Right forelimb (tissue), 1 donor: ENCODE measurements at places on chromosomes 5 and 9.
A peak's percentile ranks its signal among the peaks of the same experiment; 100 is the strongest.

DNA sequence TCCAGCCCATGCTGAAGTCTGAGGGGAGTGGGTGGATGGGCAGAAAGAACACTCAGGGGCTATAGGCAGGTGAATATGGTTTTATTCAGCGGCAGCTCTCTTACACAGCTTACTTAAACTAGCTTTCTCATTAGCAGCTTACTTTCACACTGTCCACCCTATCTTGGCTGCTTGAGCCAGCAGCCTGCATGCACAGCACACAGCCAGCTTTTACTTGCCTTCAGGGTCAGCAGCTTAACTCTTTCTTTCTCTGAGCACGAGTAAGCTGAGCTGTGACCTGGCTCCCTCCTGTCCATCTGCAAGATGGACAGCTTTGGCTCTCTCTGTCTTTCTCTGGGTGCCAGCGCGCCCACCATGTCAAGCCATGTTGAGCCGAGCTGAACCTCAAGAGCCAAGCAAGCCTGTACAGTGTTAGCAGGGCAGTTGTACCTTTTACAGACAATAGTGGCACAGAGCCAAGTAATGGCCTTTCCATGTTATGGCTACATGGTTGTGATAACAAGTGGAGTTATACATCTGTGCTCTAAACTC is 1054.9 kb downstream of the PTPRD start:
- no peak for DNase-seq

GRCh38 chr9:9016597-9016996 is 1217.0 kb upstream of the DMAC1 start:
- no peak for DNase-seq

GRCh38 chr5:132456296-132456986 is 34.1 kb downstream of the IRF1 start:
- DNase-seq = no peak

GRCh38 chr9:38108326-38108725 is 39.3 kb upstream of the SHB start:
- no peak for DNase-seq

GRCh38 chr9:4225291-4226028 is 74.4 kb downstream of the GLIS3 start:
- no peak for DNase-seq

DNA sequence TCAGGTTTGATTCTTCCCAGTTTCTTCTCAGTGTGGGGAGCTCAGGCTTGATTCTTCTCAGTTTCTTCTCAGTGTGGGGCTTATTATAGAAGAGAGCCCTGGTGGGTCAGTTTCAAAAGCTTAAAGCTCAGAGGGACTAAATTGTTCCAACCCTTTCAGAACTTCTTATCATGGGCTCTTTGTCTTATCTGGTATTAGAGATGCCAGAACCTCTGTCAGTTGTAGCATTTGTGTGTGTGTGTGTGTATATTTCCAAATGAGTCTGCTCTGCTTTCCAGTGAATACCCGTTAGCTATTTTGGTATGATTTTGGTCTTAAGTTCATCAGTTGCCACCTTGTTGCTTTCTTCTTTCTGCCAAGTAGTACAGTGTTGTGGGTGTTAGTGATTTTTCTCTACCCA is 21.8 kb downstream of the TMEM38B start:
- no peak for DNase-seq

GRCh38 chr5:87327998-87328397 is 60.3 kb downstream of the RASA1 start:
- no peak for DNase-seq

GRCh38 chr9:124449381-124450151 is 685 bp upstream of the ADGRD2 start:
- no peak for DNase-seq

- DNase-seq = no peak
Observed at GRCh38 chr5:134572811-134573210, 47.3 kb downstream of the JADE2 start.

DNA sequence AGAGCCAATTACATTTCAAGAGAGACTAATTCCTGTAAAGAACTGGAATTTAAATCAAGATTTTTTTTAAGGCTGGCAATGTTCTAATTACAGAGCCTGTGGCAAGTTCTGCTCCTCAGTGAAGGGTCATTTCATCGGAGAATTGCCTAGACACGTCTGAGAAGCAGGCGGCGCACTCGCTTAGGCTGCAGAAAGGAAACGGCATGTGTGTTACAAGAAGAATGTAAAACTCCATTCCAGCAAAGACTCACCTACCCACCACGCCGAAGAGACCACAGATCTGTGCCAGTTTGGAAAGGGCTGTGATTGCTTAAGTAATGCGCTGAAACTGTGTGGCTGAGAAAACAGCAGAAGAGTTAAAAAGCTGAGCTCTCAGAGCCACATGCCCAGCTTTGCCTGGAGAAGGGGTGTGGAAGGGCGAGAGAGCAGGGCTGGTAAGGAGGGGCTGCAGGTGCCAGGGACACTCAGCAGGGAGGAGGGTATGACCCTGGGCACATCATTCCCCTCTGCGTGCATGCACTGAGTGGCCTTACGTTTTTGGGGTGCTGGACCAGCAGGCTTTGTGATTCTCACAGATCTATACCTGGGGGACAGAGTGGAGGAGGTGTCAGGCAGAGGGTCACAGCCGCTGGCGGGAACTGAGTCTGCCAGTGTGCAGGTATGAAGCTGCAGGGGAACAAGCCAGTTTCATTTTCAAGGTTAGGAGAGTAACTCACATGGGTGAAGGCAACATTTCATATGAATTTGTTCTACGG is 17.8 kb upstream of the SLC25A51 start:
- peak; percentile 48 for DNase-seq

DNA sequence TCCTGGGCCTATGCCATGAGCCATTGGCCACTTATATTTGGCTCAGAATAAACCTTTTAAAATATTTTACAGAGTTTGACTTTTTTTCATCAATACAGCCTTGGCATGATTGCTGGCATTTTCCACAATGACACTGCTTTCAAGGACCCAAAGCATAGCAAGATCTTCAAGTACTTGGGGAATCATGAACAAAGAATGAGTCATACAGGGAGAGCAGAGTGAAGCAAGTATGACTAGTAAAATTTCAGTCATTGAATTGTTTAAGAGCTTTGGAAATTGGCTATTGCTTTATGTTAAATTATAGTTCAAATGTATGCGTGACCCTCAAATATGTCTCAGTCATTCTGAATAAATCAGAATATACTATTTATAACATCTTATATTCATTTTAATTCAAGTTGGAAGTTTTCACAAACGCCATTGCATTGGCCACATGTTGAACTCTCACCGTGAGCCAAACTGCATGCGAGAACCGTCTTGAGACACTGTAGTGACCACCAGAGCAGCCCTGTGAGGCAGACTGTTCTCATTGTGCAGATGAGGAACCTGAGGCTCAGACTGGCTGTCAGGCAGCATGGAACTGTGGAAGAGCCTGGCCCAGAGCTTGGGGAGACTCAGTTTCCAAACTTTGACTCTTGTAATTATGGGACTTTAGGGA is 52.9 kb downstream of the GDNF start:
- no peak for DNase-seq

GRCh38 chr5:167352801-167353200 is 938.6 kb upstream of the WWC1 start:
- DNase-seq = no peak

GRCh38 chr5:23433534-23434315 is 73.7 kb upstream of the PRDM9 start:
- DNase-seq = no peak

GRCh38 chr9:33202552-33203201 is 35.5 kb upstream of the B4GALT1 start:
- DNase-seq = peak; percentile 62

DNA sequence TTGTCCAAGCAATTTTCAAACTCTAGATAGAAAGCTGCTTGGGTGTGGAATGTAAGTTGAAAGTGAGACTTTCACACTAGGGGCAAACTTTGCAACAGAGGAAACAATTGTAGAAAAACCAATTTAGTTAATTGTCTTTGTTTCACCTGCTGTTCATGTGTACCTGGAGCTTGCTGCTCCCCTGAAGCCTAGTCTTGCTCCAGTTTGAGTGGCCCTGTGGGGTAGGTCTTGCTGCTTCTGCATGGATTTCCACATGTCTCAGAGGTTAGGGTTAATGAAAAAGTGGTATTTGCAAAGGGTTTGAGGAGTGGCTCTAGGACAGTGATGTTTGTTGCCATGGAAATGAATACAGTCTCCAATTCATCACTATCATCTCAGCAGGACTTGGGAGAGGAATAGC is 182.2 kb downstream of the FSTL4 start:
- DNase-seq = no peak

- no peak for DNase-seq
Observed at GRCh38 chr5:168583742-168584482, 4.7 kb upstream of the PANK3 start.

- DNase-seq = no peak
Observed at GRCh38 chr5:145450286-145450885, 384.8 kb downstream of the PRELID2 start.

- peak; percentile 66 for DNase-seq
Observed at GRCh38 chr9:129415942-129416651, 204.8 kb downstream of the C9orf50 start.

DNA sequence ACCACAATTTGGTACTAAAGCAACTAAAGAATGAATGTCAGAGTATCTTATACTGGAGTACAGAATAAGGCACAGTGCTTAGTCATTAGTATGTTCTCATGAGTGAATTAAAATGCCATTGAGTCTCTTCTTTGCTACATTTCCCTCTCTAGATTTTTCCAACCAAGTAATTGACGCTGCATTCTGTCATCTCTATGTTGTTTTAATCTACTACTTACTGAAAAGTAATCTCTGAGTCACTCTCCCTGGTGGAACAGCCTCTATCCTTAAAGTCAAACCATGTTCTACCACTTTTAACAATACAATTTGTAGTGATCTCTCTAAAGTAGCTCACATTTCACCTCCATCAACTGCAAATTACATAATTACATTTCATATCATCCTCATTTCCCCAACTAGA is 495.1 kb downstream of the CDH18 start:
- DNase-seq = no peak

GRCh38 chr9:34862043-34862442 is 96.0 kb upstream of the PHF24 start:
- DNase-seq = no peak

DNA sequence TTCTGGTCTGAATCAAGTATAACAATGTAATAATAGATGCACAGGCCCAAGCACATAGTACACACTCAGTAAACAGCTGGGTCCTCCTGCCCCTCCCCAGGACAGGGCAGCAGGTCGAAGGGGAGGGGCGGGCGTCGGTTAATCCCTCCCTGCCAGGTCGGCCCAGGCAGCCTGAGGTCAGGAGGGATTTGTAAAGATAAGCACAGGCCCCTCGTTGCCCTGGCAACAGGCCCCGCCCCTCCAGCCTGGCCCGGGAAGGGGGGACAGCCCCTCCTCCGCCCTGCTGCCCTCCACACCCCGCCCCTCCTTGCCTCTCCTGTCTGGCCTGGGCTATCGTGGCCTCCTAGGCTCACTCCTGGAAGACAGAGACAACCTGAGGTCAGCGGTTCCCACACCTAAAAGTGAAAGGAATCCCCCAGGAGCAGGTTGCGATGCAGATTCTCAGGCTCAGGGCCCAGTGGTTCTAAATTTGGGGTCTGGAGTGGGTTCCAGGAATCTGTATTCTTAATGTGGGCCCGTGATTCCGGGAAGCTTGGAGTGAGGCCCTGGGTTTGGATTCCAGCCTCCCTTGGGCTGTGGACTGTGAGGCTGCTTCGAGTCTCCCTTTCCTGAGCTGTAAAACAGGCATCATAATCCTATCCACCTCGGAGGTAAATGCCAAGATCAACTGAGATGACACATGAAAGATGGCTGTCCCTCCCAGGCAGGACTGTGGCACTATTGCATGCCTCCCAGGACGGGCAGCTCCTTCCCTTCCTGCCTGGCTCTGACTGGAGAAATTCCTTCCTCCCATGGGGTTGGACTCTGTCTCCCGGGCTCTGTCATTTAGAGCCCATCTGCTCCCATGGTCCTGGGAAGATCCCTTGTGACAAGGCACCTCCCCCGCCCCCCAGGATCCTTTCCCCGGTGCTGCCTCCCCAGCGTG is 4.4 kb downstream of the CRB2 start:
- no peak for DNase-seq

GRCh38 chr9:86668488-86668887 is 278.8 kb downstream of the GAS1 start:
- DNase-seq = no peak

DNA sequence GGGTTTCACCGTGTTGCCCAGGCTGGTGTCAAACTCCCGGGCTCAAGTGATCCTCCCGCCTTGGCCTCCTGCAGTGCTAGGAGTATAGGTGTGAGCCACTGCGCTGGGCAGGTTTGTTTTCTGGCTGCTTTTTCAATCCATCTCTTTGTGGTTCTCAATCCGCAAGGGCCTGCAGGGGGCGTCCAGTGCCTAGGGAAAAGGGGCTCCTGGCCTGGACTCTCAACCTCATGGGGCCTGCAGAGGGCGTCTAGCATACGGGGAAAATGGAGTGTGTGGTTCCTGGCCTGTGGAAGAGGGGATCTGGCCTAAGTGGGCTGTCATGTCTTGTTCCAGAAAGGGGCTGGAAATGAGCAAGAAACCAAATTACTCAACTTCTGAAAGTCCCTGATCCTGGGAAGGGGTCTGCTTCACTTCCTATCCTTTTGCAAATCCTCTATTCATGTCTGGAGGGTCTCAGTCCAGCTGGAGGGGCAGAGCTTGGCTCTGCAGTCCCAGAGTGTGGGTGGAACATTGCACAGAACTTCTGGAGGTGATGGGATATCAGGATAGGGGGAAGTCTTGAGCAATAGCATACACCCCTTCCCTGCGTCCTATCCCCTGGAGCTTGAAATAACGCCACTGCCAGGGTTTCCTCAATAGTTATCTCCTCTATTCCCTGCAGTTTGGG is 12.7 kb upstream of the CCL27 start:
- DNase-seq = peak; percentile 65

DNA sequence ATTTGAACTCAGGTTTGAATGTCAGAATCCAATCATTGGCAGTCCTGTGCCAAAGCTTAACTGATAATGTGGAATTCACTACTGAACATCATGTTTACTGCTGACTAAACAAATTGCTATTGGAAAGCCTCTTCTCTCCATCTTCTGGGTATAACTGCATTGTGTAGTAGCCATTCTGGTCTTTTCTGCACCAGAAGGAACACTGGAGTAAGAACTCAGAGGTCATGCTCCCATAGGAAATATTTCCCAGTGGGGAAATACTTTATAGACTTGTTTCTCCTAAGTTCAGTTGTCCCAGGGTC is 25.9 kb downstream of the SLC1A3 start:
- no peak for DNase-seq

GRCh38 chr9:114516913-114517312 is 11.6 kb upstream of the WHRN start:
- no peak for DNase-seq

- no peak for DNase-seq
Observed at GRCh38 chr9:94703488-94704140, 22.9 kb upstream of the AOPEP start.

- DNase-seq = peak; percentile 49
Observed at GRCh38 chr5:134649163-134649835, 714 bp downstream of the SEC24A start.

GRCh38 chr9:89929315-89929672 is 324.5 kb downstream of the GADD45G start:
- no peak for DNase-seq

- no peak for DNase-seq
Observed at GRCh38 chr9:11045589-11045988, 432.8 kb upstream of the PTPRD start.
